Cardiac septum (tissue), 1 donor: ENCODE measurements at places on chromosomes 7 and 10. TPM values are rescaled to one million over a fixed set of nuclear protein-coding genes. Genes with fewer than 3 reads are reported as not detected.

Gene CALD1
- total RNA-seq, result 237 TPM

Gene NRAP
- 1,029 TPM for total RNA-seq

Gene LRGUK
- total RNA-seq, result 0.24 TPM

Gene WIPF3
- 11.6 TPM for total RNA-seq

Gene LMOD2
- total RNA-seq, result 1,161 TPM

DNA sequence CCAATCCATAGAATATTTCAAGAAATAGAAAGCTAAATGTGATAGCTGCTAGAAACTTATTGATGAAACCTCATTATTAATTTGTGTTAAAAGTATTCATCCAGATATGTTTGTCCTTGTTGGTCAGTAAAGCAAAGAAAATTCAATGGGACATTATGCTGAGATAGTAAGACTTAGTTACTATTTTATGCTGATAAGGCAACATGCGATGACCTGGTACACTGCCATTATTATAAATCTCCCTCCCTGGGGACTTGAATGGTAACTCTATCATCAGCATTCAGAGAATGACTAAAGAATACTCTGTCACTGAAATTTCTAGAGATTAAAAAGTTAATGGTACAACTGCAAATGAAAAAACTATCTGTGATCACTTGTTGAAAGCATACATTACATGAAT lies 54.9 kb downstream of the ARHGAP12 start:
- no peak for DNase-seq

- no peak for DNase-seq
Measured at GRCh38 chr10:102542800-102543418, 39.1 kb downstream of the SUFU start.

GRCh38 chr7:116497708-116498107 lies 1.8 kb upstream of the CAV2 start:
- DNase-seq, result no peak

DNA sequence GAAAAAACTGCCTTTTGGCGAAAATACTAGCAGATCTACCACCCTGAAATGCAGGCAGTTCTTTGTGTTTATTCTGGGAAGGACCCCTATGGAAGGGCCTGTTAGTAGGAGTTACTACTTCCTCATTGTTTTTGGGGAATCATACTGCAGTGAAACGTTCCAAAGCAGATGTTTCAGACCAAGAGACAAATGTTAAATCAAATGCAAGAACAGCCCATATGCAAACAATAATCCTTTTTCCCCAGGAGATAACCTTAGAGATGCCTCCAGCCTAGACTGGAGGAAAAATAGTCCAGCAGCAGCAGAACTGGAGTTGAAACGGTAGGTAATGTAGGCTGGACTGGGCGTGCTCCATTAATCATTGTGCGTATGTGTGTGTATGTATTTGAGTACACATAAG lies 65.9 kb upstream of the VWDE start:
- DNase-seq, result no peak
